ENCODE measurements at places on chromosomes 11 and 22.

DNA sequence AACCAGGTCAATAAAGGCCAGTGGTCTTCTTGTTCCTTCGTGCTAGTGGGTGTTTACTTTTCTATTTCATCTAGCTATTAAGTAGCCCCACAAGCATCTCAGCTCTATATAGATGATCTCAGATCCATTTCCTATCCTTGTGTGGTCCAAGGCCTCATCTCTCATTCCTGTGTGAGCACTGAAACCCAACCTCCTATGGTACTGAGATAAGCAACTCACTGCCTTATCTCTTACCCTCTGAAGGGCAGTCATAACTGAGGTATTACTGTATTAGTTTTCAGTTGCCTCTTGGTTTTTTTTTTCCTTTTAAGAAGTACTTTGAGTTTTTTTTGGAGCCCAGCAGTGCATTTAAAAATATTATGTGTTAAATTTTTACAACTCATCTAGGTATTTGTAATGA, 28.3 kb downstream of the ACER3 start:
- peak; percentile 49 for DNase-seq

- no peak for DNase-seq
Observed at GRCh38 chr11:20020716-20021115, 139.6 kb downstream of the DBX1 start.

DNA sequence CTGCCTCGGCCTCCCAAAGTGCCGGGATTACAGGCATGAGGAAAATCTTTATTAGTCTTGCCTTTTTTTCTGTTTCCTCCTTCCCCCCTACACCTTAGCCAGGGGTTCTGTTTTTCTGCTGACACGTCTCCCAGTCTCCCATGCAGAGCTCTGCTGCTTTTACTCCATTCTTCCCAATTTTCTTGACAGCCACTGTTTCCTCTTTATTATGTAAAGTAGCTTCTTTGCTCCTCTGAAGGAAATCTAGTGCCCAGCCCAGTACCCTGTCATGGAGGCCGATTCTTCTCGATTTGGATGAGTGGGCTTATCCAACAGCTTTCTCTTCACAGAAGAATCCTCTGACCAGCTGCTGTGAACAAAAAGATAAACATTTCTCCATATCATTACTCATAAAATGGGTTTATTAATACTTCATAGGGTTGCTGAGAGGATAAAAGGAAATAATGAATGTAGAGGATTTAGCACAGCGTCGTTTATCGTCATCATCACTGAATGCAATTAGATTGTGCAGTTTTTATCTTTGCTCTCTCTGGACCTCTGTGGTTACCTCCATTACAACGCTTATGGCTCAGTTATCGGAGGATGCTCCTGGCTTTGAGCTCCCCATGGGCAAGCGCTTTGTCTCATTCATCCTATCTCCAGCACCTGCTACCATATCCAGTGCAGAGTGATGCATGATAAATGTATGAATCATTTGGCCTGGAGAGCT, 375.6 kb upstream of the C11orf87 start:
- no peak for DNase-seq

GRCh38 chr11:69284081-69284511, 9.9 kb upstream of the MYEOV start:
- DNase-seq, result no peak

DNA sequence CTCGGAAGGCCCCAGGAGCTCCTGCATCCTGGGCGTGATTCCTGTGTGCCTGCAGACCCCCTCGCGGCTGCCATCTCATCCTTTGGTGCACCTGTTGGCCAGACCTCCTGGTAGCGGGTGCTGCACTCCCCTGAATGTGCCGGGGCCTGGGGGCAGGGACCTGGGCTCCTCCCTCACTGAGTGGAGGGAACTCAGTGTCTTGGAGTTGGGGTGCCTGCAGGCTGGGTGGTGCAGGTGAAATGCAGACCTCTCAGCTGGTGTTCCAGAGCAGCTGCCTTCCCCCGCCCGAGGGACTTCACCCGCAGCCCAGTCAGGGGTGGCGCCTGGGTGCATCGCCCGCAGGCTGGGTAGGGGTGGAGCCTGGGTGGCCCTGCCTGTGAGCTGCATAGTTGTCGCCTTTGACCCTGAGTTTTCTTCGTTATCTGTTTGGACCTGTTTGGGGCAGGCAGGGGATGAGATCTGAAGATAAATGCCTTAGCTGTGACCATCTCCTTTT, 31.4 kb downstream of the LRP5 start:
- DNase-seq, result no peak

DNA sequence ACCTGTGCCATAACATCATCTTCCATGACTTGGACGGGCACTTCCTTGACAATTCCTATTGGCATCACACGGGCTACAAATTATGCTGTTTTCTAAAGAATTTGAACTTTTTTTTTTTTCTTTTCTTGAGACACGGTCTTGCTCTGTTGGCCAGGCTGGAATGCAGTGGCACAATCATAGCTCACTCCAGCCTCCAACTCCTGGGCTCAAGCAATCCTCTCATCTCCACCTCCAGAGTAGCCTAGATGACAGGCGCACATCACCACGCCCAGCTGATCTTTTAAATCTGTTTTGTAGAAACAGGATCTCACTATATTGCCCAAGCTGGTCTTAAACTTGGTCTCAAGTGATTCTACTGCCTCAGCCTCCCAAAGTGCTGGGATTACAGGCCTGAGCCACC, 3.3 kb upstream of the CRYBB3 start:
- DNase-seq, result no peak

DNA sequence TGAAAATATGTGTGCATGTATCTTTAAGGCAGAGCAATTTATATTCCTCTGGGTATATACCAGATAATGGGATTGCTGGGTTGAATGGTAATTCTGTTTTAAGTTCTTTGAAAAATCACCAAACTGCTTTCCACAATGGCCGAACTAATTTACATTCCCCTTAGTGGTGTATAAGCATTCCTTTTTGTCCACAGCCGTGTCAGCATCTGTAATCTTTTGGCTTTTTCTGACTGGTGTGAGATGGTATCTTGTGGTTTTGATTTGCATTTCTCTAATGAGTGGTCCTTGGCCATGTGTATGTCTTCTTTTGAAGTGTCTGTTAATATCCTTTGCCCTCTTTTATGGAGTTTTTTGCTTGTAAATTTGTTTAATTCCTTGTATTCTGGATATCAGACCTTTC, 24.3 kb downstream of the CCDC15 start:
- DNase-seq, result no peak

GRCh38 chr11:85941380-85941973, 86.3 kb downstream of the CCDC83 start:
- no peak for DNase-seq

GRCh38 chr11:93074352-93074751, 104.9 kb downstream of the MTNR1B start:
- no peak for DNase-seq

GRCh38 chr11:22778642-22779041, 51.0 kb downstream of the SVIP start:
- no peak for DNase-seq

DNA sequence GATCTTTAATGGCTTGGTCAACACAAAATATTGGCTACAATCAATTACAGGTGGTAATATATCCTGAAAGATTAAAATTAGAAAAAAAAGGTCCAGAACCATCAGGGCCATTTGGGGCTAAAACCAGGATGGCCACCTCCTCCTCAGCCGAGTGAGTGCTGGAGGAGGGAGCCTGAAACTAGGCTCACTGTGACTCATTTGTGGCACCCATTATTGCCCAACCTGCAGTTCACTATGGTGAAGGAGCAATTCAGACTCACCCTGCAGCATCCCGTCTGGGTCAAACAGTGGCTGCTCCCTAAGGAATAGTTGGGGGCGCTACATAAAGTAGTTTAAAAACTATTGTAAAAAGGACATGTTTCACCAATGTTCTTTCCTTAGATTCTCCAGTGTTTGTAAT, 60.7 kb downstream of the GLYATL1 start:
- no peak for DNase-seq

- no peak for DNase-seq
Observed at GRCh38 chr11:70026726-70027125, 51.4 kb upstream of the ANO1 start.

- DNase-seq, result no peak
Observed at GRCh38 chr11:62116451-62116850, 7.4 kb upstream of the INCENP start.

DNA sequence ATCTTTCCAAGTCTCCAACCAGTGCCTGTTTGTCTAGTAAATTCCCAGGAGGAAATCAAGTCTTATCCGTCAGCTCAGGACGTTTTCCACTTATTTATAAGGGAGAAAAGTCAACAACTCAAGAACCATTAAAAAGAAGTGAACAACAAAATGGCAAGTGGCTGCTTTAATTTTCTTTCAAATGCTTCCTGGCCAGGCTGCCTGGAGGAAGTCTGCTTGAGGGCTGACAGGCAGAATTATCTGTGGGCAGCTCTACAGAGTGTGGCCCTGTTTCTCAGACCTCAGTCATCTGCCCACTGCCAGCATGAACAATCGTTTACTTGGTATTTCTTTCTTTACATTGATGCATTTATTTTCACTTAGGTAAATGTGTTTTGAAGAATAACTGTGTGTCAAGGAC, 281.9 kb upstream of the ISX start:
- no peak for DNase-seq

GRCh38 chr11:112310419-112310818, 49.8 kb upstream of the PLET1 start:
- no peak for DNase-seq

DNA sequence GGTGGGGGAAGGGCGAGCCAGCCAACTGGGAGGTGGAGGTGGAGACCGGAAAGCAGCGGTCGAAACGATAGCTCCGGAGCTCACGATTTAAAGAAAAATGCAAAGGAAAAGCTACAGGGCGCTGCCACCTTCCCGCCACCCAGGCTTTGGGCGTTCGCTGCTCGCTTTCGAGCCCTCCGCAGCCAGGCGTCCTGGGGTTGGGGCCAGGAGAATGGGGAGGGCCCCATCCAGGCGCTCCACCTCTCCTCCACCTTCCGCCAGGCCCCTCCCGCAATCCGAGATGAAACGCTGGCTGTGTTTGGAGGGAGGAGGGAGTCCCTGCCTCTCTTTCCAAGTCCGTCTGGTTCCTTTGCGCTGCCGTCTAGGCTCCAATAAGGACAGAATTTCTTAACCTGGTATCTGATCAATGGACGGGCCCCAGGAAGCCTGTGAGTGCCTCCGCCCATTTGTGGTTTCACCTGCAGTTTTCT, 483 bp upstream of the ABTB2 start:
- no peak for DNase-seq

- DNase-seq, result no peak
Observed at GRCh38 chr22:30861688-30862552, 106.7 kb downstream of the MORC2 start.

- DNase-seq, result no peak
Observed at GRCh38 chr22:47796128-47796908, 1033.9 kb downstream of the TBC1D22A start.

DNA sequence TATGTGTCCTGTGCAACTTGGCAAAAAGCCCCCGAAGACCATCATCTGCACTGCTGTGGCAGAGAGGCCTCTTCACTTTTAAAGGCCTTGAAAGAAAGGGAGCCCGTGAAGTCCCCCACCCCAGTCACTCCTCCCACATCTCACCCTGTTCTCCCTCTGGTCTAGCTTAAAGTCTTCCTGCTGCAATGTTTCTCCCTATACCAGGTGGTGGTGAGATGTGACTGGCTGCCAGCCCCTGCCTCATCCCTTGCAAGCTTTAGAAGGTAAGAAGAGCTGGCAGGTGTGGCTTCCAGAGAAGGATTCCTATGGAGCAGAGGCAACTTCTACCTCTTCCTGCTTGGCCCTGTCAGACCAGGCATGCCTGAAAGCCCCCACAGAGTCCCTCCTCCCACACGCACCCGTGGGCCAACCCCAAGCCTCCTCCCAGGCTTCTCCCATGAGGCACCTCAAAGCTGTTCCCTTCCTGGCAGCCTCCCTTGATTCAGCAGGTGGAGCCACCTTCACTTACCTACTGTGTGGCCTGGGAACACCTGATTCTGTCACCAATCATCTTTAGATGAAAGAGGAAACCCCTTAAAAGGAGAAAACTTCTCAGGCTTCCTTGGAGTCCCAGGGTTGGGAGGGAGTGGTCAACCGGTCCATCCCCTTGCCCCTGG, 4.0 kb upstream of the TRIM29 start:
- DNase-seq, result no peak

GRCh38 chr11:95306801-95307200, 75.8 kb upstream of the SESN3 start:
- no peak for DNase-seq

DNA sequence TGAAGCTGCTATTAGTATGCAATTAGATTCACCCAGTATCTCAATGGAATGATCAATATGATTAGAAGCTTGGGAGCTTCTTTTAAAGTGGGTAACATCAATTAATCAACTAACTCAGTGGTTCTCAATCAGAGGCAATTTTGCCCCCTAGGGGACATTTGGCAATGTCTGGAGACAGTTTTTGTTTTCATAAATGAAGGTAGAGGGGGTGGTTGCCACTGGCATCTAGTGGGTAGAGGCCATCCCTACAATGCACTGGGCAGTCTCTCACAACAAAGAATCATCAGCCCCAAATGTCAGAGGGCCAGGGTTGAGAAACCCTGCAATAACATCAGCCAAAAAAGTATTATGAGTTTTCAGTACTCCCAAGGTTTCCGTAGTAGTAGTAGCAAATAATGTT, 5.9 kb upstream of the AMOTL1 start:
- no peak for DNase-seq

- no peak for DNase-seq
Observed at GRCh38 chr11:68099474-68100405, 21.4 kb downstream of the CHKA start.

GRCh38 chr11:10608584-10608983, 40.1 kb upstream of the LYVE1 start:
- DNase-seq, result no peak

- no peak for DNase-seq
Observed at GRCh38 chr11:83119216-83119615, 37.7 kb upstream of the PCF11 start.

DNA sequence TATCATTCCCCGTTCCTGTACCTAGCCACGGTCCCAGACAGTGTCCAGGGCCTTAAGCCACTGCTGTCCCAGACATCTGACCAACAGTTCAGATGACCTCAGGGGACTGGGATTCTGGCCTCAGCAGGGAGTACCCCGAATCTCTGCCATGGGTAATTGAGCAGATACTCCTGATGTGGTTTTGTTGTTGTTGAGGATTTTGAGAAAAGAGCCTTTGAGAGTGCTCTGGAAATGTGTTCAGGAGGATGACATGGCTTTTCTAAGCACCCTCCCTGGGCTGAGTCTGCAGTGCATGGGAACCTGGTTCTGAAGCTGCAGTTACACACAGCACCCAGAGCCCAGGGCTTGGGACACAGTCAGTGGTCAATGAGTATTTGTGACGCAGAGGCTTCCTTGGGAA, 30.4 kb downstream of the ADAMTS15 start:
- no peak for DNase-seq

DNA sequence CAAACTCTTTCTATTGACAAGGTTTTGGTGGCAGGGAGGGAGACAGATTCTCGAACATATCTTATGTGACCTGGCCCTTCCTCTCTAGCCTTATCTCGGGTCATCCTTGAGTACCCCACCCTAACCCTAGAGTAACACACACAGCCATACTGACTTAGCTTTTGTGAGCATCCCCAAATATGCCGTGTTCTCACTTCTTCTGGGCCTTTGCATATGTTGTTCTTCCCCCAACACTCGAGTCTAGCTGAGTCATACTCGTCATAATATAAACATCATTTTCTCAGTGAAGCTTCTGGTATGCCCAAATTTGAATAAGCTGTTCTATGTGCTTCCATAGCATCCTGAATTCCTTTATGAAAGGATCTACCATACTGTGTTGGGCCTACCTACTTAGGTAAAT, 8.0 kb downstream of the TTC17 start:
- DNase-seq, result no peak

- DNase-seq, result no peak
Observed at GRCh38 chr22:21642584-21643448, 714 bp downstream of the SDF2L1 start.

- no peak for DNase-seq
Observed at GRCh38 chr11:133999355-133999754, 42.6 kb upstream of the IGSF9B start.

GRCh38 chr11:16561150-16561549, 177.3 kb upstream of the C11orf58 start:
- no peak for DNase-seq

All from non-pigmented ciliary epithelial cell (primary cell).